Bronchial smooth muscle cell (primary cell): ENCODE measurements at places on chromosomes 2 and 18. TPM values are rescaled to one million over a fixed set of nuclear protein-coding genes. Genes with fewer than 3 reads are reported as not detected.

Gene VAMP5
- 32.5 and 62.6 TPM in 2 replicates for total RNA-seq

Gene LRRTM1
- not detected in 2 replicates for total RNA-seq

Gene CD302
- total RNA-seq: 3.9 and 4.3 TPM in 2 replicates

Gene CSRNP3
- 1.9 and 2.0 TPM in 2 replicates for total RNA-seq

Gene RAX
- not detected in 2 replicates for total RNA-seq

Gene BOLL
- not detected in 2 replicates for total RNA-seq

Gene IRS1
- 11.7 and 14.5 TPM in 2 replicates for total RNA-seq

Gene RTTN
- total RNA-seq: 6.5 and 7.4 TPM in 2 replicates

Gene TTN
- total RNA-seq: under 0.01 and 0.47 TPM in 2 replicates

Gene KCNG2
- 0.32 and 1.9 TPM in 2 replicates for total RNA-seq

Gene NGEF
- total RNA-seq: 1.9 and 11.2 TPM in 2 replicates

Gene FKBP1B
- total RNA-seq: 10.3 and 16.1 TPM in 2 replicates

Gene MEP1B
- total RNA-seq: not detected in 2 replicates

Gene TBC1D8
- 10.7 and 15.1 TPM in 2 replicates for total RNA-seq

Gene ACTR2
- 46.5 and 90.6 TPM in 2 replicates for total RNA-seq

Gene USP37
- 3.8 and 6.6 TPM in 2 replicates for total RNA-seq

Gene WNT6
- total RNA-seq: not detected in 2 replicates

Gene KLHL30
- total RNA-seq: 0.09 and 0.16 TPM in 2 replicates

Gene EPB41L3
- total RNA-seq: 91.1 and 127 TPM in 2 replicates

Gene DNPEP
- 78.2 and 137 TPM in 2 replicates for total RNA-seq

Gene SLC4A3
- 2.0 and 2.2 TPM in 2 replicates for total RNA-seq

Gene RBM43
- total RNA-seq: 7.7 and 11.0 TPM in 2 replicates

Gene LAMA3
- total RNA-seq: 4.9 and 11.2 TPM in 2 replicates

Gene MLPH
- total RNA-seq: 2.8 and 5.4 TPM in 2 replicates

Gene C2orf68
- total RNA-seq: 11.2 and 13.2 TPM in 2 replicates

Gene FBXO41
- total RNA-seq: 0.60 and 0.95 TPM in 2 replicates

Gene REG1A
- total RNA-seq: not detected in 2 replicates

Gene KCNIP3
- 1.4 and 1.6 TPM in 2 replicates for total RNA-seq

Gene ATG4B
- 43.2 and 77.6 TPM in 2 replicates for total RNA-seq

Gene TCF7L1
- 1.5 and 2.4 TPM in 2 replicates for total RNA-seq

Gene RAD51AP2
- not detected in 2 replicates for total RNA-seq

Gene GNLY
- not detected in 2 replicates for total RNA-seq

Gene TPO
- not detected in 2 replicates for total RNA-seq

Gene ORMDL1
- 32.3 and 34.0 TPM in 2 replicates for total RNA-seq

Gene TSPYL6
- total RNA-seq: not detected in 2 replicates

Gene FABP1
- 0.09 TPM in 1 of 2 replicates, not detected in the other for total RNA-seq

Gene ITGA4
- 46.3 and 84.8 TPM in 2 replicates for total RNA-seq

Gene LRRTM4
- 0.16 TPM in 1 of 2 replicates, not detected in the other for total RNA-seq

Gene DAW1
- total RNA-seq: 0.16 TPM in 1 of 2 replicates, not detected in the other

Gene GREB1L
- total RNA-seq: 0.16 TPM in 1 of 2 replicates, not detected in the other

Gene SIX3
- total RNA-seq: not detected in 2 replicates

Gene SERPINB11
- not detected in 2 replicates for total RNA-seq
